Stimulated activated CD8-positive, alpha-beta memory T cell treated with anti-CD3 and anti-CD28 coated beads, Interleukin-2, amount 100 ng/mL, for 1 hour (primary cell): ENCODE measurements at places on chromosomes 16 and 17.

DNA sequence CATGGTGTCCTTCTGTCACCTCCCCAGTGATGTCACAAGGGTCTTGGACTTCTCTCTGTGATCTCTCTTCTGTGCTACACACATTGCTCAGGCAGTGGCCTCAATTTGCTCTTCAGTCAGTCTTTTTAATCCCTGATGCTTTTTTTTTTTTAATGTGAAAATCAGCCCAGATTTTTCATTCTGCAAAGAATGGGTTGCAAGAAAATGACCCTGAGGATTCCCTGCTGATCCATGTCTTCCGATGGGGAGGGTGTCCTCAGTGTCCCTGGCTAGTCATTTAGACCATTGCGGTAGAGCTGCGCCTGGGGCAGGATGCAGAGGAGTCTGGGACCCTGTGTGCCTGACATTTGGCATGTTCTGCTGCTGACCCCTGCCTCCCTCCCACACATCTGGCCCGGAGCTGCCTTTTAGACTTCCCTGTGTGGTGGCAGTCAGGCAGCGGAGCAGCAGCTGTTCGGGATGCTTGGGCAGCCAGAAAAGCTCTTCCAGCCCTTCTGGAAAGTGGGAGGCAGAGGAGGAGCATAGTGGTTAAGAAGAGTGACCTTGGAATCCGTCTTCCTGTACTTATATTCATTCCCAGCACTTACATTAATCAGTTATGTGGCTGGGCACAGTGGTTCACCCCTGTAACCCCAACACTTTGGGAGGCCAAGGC, 12.3 kb downstream of the GPT2 start:
- DNase-seq = no peak

GRCh38 chr17:47663912-47664623, 14.3 kb downstream of the KPNB1 start:
- DNase-seq = peak; percentile 35

- DNase-seq = no peak
These were observed 5.1 kb upstream of the NT5M start for GRCh38 chr17:17298108-17298507.

DNA sequence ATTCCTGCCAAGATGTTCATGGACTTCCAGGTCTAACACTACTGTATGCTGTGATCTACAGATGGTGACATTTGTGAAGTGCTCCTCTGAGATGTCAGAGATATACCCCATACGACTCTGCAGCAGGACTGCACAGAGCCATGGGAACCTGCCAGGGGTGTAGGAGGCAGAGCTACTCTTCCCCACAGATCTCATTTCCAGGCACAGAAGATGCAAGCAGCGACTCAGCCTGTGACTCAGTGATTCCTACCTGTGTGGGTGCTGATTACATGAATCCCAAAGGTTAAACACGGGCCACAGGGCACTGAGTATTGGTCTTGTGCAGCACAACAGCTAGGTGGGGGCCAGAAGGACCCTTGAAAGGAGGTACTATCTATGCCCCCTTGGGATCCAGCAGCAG, 137.0 kb upstream of the SOX9 start:
- no peak for DNase-seq

DNA sequence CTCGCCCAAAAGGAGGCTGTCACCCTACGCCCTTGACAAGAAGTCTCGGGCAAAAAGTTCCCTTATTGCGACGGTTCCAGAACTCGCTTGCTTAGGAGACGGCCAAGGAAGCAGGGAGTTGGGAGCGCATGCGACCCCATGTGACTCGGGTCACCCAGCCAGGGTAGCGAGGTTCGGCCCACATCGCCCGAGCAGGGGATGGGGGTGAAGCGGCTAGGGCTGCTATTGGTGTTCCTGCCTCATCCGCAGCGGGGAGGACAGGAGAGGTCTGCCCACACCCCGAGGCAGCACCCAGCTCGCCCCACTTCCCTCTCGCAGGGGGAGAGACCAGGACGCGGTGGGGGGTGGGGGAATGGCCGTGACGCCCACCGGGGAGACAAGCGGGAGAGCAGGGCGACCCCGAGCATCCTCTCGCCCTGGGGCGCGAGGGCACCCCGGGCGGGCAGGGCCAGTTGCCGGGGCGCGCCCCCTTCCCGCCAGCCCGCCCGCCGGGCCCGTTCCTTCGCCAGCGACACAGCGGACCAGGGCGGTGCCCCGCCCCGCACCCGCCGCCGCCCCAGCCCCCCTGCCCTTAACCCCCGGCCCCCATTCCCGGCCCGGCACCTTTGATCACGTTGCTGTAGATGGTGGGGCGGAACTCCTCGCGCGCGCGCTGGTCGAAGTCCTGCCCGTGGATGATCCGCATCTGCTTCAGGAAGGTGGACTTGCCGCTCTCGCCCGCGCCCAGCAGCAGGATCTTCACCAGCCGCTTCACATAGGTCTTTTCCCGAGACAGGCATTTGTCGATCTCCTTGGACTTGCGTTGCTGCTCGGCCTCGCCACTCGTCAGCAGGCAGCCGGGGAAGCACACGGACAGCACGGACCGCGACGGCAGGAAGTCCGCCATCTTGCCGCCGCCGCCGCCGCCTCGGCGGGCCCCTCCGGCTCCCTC, 567 bp downstream of the GNA13 start:
- peak; percentile 28 for DNase-seq

DNA sequence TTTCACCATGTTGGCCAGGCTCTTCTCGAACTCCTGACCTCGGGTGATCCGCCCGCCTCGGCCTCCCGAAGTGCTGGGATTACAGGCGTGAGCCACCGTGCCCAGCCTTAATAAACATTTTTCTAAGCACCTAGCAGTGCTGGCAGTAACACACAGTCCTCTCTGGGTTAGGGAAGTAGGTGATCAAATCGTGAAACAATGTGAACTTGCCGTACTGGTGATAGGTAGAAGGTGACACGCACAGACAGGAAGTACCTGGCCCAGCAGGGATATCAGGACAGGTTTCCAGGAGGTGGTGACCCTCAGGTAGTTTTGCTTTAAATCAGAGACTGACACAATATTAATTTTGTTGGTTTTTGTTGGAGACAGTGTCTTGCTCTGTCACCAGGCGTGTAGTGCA, 4.5 kb downstream of the PLD2 start:
- DNase-seq = no peak

DNA sequence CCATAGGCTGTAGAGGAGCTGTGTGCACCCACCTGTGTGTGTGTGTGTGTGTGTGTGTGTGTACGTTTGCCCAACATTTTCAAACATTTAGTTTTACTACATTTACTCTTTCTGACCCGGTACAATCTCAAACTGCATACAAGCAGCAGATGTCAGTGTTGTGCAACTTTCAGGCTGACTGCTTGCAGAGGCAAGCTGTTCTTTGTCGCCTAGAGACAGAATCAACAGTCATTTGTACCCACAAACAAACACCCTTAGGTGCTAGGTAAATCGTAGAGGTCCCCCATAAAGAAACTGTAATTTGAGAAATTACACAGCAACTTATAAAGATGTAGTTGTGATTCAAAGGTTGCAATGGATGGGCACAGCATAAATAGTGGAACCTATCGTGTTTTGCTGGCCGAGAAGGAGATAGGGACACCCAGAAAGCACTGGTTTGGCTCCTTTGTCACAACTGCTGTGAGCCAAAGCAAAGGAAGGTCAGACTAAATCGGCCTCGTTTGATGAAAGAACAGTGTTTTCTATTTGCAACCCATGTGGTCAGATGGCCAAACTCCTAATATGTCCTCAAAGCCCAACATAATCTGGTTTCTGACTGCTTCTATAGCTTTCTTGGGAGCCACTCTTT, 478.4 kb downstream of the TOX3 start:
- no peak for DNase-seq

GRCh38 chr17:41594363-41594915, 7.7 kb upstream of the KRT14 start:
- DNase-seq = no peak

DNA sequence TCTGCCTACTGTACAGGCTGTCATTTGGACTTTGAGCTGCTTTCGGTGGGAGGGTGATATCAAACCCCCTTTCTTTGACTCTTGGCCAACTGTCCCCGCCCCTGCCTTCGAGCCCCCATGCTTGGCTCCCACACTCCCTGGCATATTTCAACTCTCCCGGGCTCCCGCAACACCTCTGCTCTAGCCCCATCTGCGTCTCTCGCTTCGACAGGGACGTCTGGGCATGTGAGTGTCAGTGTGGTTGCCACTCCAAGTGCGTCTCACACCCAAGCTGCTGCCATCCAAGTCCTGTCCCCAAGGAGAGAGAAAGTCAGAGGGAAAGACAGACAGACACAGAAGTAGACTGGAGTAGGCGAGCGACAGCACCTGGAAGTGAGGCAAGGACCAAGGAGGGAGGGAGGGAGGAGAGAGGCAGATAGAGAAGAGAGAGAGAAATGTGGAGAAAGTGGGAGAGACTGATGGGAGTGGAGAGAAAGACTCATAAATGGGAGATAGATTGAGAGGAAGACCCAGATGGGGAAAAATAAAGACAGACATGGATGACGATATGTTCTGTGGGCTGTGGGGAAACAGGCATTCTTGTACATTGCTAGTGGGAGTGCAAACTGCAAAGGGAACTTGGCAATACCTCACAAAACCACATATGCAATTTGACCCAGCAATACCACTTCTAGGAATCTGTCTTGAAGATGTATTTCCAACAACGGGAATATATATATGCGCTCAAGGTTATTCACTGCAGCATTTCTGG, 11.8 kb downstream of the STARD3 start:
- DNase-seq = no peak

DNA sequence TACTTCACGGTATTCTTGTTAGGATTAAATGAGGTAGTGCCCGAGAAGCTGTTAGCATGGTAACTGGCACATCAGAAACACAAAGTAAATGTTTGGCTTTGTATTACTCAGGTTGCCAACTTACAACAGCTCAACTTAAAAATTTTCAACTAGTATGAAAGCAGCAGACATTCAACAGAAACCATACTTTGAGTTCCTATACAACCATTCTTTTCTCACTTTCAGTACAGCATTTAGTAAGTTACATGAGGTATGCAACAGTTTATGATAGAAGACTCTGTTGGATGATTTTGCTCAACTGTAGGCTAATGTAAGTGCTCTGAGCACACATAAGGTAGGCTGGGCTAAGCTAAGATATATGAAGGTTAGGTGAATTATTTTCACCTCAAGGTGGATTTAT, 7.7 kb downstream of the CENPN start:
- no peak for DNase-seq

GRCh38 chr16:69941251-69942098, 9.7 kb upstream of the CLEC18A start:
- DNase-seq = no peak

DNA sequence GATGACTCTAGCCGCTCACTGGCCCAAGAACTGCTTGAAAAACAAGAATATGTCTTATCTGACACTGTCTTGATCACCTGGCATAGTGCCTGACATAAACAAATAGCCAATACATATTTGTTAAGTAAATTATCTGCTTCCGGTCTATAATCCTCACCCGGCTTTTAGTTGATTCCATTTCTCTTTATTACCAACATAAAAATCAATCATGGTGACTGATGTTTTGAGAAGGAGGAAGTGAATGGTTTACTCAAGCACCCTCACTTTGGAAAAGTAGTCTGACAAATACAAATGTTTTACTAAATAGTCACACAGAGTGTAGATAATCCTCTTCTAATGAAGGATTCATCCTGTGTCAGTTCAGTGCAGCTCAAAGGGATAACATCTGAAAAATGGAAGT, 47.0 kb downstream of the SKAP1 start:
- DNase-seq = no peak

DNA sequence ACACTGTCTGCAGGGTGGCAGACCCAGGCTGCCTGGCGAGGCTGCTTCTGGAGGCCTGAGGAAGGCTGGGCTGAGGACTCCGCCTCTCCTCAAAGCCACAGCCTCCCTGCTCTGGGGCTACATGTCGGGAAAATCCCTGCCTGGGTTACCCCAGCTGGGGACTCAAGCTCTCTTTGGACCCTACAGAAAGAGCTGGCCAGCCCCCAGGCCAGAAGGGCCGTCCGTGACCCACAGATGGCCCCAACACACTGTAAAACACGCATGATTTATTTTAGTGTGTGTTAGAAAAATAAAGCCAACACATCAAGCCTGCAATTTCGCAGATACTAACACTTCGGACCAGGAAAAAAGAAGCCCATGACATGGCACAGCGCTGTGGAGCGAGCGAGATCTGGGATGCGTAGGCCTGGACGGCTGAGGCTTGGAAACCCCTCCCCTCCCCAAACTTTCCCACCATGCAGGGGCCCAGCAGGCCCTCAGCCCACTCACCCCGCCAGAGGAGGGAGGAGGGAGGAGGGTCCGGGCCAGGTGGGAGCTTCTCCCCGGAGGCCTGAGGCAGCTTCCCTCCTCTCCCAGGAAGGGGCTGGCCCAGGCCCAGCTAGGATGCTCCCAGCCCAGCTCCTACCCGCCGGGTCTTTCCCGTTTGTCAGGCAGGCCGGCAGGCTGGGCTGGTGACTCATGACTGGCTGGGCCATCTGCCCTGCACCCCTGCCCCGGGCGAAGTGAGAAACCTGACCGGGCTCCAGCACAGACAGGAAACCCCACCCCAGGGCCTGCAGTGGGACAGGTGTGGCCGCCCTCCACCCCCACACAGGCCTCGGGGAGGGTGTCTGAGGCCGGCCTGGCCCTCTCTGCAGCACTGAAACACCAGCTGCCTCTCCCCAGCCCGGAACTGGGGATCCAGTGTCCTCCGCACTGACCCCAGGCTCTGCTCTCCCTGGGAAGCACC, 34.1 kb upstream of the SLC38A10 start:
- DNase-seq = no peak

GRCh38 chr17:1630662-1631061, 2.0 kb upstream of the SLC43A2 start:
- no peak for DNase-seq

- no peak for DNase-seq
These were observed 32.0 kb upstream of the B4GALNT2 start for GRCh38 chr17:49100601-49101000.

- DNase-seq = no peak
These were observed 42.3 kb upstream of the HNF1B start for GRCh38 chr17:37787055-37787757.

- no peak for DNase-seq
These were observed 12.8 kb upstream of the GNG13 start for GRCh38 chr16:813204-813915.

GRCh38 chr17:81428516-81428915, 33.3 kb downstream of the BAHCC1 start:
- no peak for DNase-seq

DNA sequence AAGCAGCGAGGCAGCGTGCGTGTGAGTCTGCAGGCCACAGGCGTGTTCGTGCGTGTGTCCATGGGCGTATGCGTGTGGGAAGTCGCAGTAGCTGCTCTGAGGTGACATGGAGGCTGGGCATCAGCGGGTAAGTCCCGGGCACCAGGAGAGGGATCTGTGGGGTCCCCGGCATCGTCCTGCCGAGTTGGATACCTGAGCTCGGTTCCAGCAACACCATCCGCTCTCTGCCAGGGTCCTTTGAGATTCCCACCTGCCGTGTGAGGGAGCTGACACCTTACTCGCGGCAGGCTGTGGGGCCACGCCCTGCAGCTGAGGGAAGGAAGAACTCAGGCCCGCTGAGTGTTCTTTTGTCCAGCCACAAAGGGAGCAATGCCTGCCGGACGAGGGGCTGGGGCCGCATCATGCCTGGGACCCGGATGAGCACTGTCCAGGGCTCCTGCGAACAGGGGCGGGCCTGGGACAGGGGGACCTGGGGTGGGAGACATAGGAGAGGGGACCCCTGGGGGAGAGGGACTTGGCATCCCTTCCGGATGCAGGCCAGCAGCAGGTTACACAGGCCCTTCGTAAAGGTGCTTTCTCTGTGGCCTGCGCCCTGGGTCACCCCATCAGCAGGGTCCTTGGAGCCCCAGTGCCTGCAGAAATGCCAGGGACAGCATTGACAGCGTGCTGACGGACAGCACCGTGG, 5.0 kb upstream of the SNAI3 start:
- DNase-seq = no peak
